ENCODE measurements at places on chromosomes 5 and 9. TPM values are rescaled to one million over a fixed set of nuclear protein-coding genes. Genes with fewer than 3 reads are reported as not detected.

DNA sequence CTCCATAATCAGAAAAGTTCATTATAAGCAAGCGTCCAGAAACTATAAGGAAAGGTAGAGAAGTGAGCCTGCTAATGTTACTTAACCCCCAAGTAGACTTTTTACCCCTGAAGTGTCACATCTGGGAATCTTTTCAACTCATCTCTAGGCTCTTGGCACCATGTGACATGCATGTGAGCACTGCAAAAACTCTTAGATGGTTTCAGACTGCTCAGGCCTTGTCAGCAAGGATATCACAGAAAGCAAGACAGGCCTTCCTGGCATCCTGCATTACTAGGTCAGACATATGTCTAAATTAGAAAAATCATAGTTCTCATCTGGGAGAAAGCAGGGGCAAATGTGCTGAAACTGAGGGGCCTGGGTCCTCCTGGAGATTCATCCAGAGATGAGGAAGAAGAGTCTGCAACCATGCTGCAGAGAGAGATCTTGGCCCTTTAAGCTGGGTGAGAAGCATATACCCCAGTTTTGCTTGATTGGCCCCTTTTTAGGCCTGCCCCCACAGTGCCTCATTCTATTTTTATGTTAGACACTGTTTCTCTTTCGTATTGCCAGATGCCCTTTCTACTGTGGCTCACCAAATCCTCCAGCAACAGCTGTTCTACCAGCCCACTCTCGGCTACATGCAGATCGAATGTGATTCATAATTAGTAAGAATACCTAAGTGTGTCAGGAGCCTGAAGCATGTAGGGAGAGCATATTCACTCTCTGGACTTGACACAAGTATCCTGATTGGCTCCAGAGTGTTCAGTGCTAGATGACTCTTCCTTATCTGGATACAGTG lies 19.0 kb downstream of the TMEM8B start:
- DNase-seq = no peak

- DNase-seq = no peak
Observed at GRCh38 chr5:148739524-148739923, 85.2 kb upstream of the HTR4 start.

DNA sequence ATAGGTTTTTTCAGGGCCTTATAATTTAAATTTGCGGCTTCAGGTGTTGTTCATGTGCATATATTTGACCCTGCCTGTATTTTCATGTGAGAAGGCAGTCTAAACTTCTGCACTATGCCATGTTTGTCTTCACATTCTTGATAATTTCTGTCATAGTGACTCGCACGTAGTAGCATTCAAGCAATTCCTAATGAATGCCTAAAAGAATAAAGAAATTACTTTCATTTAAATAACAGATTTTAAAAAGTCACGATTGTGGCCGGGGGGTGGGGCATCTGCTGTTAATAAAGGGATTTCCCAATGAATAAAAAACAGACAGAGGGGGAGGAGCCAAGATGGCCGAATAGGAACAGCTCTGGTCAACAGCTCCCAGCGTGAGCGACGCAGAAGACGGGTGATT lies 318.0 kb downstream of the ADAMTS6 start:
- no peak for DNase-seq

Gene SH3TC2
- total RNA-seq = not detected

DNA sequence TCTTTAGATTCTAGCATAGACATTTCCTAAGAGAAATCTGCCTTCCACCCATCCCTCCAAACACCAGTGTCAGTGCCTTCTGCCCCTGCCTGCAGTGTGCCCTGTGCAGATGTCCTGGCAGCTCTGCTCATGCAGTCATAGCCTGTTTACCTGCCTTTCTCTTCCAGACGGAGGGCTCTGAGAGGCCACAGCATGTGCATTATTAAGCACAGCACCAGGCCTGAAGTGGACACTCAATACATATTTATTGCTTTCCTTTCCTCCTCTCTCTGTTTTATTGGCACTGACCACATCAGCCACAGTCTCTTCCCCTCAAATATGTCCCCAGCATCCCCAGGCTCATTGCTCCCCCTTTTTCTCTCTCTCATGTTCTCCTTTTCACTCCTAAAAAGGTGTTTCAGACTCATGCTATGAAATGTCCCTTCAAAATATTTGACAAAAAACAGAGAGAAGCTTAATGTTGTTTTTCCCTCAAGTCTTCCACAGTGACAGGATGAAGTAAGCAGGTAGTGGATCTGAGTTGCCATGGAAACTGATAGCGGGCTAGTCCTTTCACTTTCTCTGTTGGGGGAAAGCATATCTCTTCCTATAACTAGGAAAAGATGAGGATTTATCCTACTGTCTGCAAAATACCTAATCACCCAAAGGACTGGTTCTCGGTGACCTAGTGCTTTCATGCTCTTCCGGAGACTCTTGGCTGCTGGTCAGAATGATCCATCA lies 100.9 kb downstream of the ATP10B start:
- DNase-seq = no peak

GRCh38 chr9:111890334-111890733 lies 6.3 kb upstream of the UGCG start:
- DNase-seq = no peak
